HT1080 (cell line): ENCODE measurements at places on chromosomes 6 and 20.
A peak's percentile ranks its signal among the peaks of the same experiment; 100 is the strongest.

DNA sequence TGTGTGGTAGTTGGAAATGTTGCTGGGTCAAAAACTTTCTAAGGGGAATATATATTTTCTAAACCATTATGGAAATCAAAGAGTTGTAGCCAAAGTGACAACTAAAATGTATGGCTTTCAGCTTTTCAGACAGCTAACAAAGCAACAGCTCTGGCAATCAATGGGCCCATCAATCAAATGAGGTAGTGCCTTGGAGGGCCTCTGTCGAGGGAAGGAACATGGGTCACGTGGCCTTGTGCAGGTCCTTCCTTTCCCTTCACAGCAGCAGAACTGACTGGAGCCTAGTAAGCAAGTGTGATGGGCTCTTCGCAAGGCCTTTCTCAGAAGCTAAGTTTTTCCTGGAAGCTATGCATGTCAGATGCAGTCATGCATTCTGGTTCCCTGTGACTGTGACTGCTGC is 17.9 kb downstream of the FAXC start:
- no peak for DNase-seq

- DNase-seq = no peak
Measured at GRCh38 chr6:78966542-78966941, 99.2 kb downstream of the IRAK1BP1 start.

DNA sequence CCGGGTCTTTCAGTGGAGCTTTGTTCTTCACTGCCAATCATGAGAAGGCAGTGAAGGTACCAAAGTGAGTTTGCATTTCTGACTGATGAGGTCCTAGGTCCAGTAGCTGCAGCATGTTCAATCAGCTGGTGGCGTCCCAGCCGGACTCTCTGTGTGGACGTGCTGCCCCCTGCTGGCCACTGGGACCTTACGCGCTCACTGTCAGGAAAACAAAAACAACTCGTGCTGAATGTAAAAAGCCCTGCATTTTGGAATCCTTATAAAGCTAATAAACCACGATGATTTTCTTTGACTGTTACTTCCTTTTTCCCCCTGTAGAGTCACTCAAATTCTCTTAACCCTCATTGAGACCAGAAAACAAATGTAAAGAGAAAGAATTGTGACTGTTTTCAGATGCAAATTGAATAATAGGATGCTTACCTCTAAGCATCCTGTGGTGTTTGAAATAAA is 4.9 kb upstream of the CD24 start:
- DNase-seq = peak; percentile 73

- DNase-seq = no peak
Measured at GRCh38 chr20:62772990-62773844, 23.1 kb upstream of the MRGBP start.

GRCh38 chr6:169225887-169226286 is 27.8 kb downstream of the THBS2 start:
- DNase-seq = no peak

DNA sequence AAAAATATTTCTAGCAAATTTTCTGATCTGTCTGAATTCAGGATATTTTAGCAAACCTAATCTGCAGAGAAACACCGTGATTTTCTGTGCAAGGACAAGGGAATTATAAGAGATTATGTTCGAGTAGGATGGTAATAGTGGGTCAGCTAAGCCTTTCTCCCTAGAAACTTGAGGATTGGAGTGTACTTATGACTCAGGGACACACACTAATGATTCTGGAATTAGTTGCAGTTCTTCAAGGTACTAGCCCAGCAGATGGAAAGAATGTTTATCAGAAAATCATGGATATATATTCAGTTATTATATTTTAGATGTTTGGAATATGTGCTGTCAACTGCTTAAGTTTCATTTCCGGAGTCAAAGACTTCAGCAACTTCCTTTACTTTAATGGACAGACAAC is 177.1 kb upstream of the MAP3K7 start:
- peak; percentile 23 for DNase-seq
